ENCODE measurements at places on chromosomes 6 and 20. TPM values are rescaled to one million over a fixed set of nuclear protein-coding genes. Genes with fewer than 3 reads are reported as not detected.

DNA sequence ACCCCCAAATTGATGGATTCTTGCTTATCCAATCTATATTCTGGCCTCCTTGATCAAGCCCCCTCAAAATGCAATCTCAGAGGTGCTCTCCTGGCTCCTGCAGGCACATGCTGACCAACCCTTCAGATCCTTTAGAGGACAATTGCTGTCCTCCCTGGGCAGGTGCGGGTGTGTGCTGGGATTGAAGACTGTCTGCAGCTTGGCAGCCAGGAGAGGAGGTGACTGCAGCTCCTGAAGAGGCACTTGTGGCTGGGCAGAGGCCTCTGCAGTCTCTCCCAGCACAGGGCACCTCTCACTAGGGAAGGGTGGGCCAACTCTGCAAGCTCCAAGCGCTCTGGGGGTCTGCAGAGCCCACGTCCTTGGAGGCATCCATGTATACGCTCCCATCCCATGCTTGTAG lies 28.5 kb downstream of the SUMO4 start:
- no peak for DNase-seq

- DNase-seq: no peak
Measured at GRCh38 chr6:13910443-13910842, 14.3 kb upstream of the RNF182 start.

DNA sequence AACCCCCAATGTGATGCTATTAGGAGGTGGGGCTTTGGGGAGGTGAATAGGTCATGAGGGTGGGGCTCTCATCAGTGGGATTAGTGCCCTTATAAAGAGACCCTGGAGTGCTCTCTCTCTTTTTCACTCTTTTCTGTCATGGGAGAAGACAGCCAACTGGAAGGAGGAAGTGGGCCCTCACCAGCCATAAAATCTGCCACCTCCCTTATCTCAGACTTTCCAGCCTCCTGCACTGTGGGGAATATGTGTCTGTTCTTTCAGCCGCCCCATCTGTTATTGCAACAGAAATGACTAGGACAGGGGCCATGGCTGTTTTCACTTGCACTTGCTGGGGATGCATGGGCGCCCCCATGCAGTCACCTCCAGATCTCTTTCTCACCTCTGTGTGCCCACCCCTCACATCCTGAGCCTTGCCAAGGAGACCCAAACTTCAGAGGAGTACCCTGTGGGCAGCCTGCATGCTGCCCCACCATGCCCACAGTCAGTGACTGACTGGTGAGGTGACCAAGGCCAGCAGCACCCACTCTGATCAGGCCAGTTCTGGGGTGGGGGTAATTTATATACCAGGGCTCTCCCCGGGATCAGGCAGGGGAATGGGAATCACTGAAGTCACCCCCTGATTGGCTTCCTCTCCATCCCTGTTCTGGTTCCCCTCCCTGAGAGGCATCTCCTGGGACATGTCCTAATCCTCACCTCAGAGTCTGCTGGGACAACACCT lies 118.4 kb downstream of the ANKRD60 start:
- no peak for DNase-seq

Gene FRMD1
- not detected for total RNA-seq

Gene KIFC1
- 84.7 TPM for total RNA-seq

Gene DNMT3B
- total RNA-seq: 22.2 TPM

Gene PNPLA1
- total RNA-seq: 0.10 TPM

DNA sequence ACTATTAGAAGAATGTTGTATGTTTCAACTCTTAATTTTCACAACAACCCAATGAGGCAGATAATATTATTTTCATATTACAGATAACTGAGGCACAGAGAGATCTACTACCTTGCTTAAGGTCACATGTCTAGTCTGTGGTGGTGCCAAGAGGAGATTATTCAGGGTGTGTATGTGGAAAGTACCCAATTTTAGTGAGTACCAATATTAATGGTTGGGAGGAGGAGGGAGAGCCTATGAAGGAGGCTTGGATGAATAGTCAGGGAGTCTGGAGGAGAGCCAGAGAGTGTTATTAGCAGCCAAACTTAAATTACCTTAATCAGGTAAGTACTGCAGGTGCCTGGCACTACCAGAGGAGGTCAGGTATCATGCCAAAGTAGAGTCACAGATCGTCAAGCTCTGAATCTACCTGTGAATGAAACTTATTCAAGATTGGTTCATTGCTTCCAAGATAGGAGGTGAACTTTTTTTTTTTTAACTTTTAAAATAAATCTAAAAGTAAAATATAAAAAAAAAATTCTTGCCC lies 10.9 kb upstream of the CALHM6 start:
- DNase-seq: no peak

Gene DPPA5
- not detected for total RNA-seq

GRCh38 chr6:79570129-79571029 lies 33.1 kb upstream of the LCA5 start:
- DNase-seq: peak; percentile 80

Gene RPN2
- total RNA-seq: 220 TPM

Gene FUT9
- total RNA-seq: not detected

GRCh38 chr6:142510211-142510610 lies 208.4 kb downstream of the ADGRG6 start:
- DNase-seq: no peak

Gene HLA-DOA
- 0.39 TPM for total RNA-seq

GRCh38 chr6:13724182-13724581 lies 12.5 kb upstream of the RANBP9 start:
- peak; percentile 85 for DNase-seq

GRCh38 chr20:34629342-34629741 lies 47.5 kb downstream of the PIGU start:
- no peak for DNase-seq

Gene SLC22A16
- not detected for total RNA-seq

DNA sequence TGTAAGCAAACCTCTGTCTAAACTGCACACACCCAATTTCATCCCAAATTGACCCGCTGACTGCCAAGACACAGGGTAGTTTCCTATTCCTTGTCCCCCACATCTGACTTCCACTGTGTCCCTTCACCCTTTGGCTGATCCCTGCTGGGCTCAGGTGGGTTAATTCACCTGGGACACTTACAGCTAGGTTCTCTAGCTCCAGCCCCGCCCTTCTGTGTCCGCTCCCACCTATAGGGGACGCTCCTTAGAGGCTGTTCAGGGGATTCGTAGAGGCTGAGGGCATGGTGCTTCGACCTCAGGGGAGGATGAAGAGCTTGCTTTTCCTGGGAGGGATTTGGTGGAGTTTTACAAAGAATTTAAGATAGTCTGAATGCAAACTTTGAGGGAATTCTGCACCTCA lies 4.0 kb upstream of the CD93 start:
- DNase-seq: no peak

Gene SPATS1
- not detected for total RNA-seq

DNA sequence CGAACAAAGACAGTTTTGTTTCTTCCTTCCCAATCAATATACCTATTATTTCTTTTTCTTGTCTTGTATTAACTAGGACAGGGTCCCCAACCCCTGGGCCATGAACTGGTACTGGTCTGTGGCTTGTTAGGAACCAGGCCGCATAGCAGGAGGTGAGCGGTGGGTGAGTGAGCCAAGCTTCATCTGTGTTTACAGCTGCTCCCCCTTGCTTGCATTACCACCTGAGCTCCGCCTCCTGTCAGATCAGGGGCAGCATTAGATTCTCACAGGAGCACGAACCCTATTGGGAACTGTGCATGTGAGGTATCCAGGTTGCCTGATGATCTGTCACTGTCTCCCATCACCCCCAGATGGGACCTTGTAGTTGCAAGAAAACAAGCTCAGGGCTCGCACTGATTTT lies 151.9 kb downstream of the CDKAL1 start:
- no peak for DNase-seq

DNA sequence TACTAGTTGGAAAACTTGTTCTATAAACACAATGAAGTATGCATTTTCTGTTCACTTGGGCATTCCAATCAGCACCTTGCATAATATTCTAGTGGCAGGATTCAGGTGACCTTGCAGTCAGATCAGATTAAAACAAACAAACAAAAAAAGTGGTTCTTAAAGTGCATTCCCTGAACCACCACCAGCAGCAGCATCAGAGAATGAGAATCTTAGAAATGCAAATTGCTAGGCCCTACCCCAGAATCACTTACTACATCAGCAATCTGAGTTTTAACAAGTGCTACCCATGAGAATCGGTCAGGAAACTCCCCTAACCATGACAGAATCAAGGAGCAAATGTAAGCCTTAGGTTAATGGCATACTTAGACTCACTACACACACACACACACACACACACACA lies 41.7 kb downstream of the SNAP25 start:
- DNase-seq: no peak

Gene CRYBG1
- total RNA-seq: 10.7 TPM

- DNase-seq: no peak
Measured at GRCh38 chr6:67184405-67184804, 1450.7 kb upstream of the ADGRB3 start.

Gene SRMS
- 3.2 TPM for total RNA-seq

Gene OARD1
- total RNA-seq: 28.7 TPM
